ENCODE measurements at places on chromosomes 11 and 22.

DNA sequence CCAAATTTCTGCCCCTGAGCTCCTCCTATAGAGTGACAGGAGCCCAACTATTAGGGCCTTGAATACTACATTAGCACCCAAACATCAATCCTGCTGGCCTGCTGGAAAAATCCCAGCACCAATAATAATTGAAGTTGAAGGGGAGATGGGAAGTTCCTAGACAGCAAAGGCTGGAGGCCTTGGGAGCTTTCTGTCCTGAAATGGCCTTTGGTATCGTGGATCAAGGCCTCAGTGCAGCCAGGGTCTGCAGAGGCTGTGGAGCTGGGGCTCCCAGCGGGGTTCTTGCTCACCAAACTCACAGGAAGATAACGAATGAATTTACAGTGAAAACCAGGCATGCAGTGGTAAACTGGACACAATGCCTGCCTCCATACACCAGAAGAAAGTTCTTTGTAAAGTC, 9.2 kb upstream of the MICALL1 start:
- DNase-seq, result no peak

DNA sequence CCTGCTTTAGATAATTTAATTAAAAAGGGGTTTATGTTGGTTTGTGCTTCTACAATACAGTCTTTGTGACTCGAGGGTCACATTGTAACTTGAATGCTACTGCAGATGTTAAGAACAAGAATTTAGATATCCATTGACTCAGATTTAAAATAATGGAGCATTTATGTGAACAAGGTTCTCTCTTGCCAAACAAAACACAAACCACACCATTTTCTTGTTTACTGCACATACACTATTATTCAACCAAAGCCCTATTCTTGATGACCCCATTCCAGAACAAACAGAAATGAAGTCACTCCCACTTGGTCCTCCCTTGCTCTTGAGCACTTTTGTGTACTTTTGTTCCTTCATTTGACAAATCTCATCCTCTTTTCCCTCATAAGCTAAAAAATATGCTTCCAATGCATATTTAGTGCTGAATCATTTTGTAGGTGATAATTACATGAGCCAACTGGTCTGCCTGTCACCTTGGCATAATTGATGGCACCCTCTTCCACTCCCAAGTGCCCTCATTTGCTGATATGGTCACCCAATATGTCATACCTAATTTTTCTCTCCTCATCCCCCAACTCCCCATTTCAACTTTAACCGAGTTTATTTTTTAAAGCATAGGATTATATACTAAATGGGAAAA, 2.8 kb downstream of the C11orf71 start:
- DNase-seq, result no peak

- DNase-seq, result no peak
Observed at GRCh38 chr11:9760193-9760575, 96.3 kb downstream of the SWAP70 start.

GRCh38 chr11:83140691-83141455, 16.1 kb upstream of the PCF11 start:
- no peak for DNase-seq

GRCh38 chr22:30390974-30391691, 3.9 kb upstream of the RNF215 start:
- no peak for DNase-seq

DNA sequence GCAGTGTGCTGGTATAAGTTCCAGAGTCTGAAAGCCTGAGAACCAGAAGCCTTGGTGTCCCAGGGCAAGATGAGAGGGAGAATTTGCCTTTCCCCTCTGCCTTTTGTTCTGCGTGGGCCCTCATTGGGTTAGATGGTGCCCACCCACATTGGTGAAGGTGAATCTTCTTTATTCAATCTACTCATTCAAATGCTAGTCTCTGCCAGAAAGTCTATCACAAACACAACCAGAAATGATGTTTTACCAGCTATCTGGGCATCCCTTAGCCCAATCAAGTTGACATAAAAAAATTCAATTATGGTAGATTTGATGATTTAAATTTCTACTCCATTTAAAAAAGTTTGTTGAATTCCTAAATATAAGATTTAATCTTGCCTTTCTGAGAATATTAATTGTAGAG, 22.2 kb downstream of the CSTPP1 start:
- DNase-seq, result no peak

DNA sequence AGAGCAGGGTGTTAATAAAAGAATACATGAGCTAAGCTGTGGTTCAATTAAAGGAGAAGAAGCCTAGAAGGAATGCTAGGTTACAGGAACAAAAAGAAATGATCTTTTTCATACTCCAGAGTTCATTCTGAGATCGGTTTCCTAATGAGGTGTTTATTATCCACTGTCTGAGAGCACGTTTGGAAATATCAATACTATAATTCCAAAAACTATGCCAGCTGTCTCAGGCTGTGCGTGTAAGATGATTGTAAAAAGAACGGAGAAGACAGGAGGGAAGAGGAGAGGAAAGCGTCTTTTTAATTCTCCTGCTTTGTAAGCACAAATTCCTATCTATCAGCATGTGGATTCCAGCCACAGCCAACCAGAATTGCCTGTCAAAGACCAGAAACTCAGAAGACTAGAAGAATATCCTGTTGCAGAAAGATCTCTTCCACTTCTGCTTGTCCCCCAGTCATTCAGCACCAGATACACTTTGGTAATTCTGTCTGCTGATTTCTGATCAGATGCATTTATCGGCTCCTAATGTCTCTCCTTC, 25.7 kb downstream of the APOL5 start:
- DNase-seq, result no peak

DNA sequence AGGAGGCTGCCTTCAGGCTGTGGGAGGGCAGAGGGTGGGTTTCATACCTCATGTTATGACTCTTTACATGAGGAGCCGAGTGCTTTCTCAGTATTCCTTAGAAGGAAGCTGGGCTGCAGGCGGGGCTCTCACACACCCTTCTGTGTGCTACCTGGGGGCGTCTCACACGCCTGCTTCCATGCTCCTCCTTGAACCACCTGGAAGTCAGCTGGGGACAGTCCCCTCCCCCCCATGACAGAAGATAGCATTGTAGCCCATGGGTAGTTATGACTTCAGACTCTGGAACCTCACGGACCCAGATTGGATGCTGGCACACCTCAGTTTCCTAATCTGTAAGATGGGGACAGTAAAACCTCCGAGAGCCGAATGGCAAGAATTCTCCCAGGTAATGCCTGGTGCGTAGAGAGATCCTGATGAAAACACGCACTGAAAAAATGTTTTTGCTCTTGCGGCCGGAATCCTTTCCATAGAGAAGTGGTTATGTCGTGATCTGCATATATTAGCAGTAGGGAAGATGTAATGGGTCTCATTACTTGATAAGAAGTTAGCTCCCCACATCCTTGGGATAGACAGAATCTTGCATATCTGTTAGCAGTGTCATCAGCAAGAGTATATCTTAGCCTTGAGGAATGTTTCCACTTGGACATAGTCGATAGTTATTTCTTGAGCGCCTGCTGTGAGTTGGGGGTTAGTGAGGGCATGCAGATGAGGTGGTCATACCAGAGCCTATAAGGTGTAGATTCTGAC, 4.9 kb downstream of the DAGLA start:
- no peak for DNase-seq

DNA sequence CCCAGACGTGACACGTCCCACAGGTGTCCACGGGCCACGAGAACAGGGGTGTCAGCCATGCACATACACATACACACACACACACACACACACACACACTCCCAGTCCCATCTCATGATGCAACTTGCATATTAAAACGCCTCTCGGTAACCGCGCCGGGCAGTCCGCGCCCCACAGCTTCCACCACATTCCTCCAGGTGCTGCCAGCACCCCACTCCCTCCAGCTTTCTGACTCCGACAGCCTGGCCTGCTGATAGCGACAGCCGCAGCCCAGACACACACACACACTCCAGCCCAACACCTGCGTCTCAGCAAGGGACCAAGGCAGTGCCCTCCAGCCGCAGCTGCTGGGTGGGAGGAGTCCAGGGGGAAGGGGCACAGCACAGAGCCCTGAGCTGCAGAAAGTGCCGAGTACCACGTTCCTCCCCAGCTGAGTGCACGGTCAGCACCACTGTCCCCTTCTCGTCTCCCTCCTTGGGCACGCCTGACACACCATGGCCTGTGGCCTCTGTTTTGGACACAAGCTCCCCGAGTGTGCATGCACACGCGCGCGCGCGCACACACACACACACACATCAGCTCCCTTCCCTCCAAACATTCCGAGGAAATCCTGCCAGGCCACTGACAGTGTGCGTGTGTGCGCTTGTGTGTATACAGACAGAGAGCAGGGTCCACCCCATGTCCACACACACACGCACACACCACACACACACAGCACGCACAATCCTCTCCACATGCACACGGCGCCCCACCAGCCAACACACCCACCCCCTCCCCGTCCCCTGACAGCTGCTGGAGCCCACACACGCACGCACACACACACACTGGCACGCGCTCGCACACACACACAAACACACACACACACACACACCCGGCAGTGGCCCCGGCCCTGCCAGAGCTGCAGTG, 1.2 kb downstream of the ELFN2 start:
- no peak for DNase-seq

- DNase-seq, result no peak
Observed at GRCh38 chr11:128940156-128940555, 2.5 kb downstream of the TP53AIP1 start.

- DNase-seq, result no peak
Observed at GRCh38 chr22:17884893-17885292, 110.6 kb upstream of the BID start.

GRCh38 chr22:30486661-30487115, 14.9 kb upstream of the SEC14L3 start:
- DNase-seq, result no peak

- no peak for DNase-seq
Observed at GRCh38 chr22:33242078-33242477, 183.9 kb upstream of the SYN3 start.

DNA sequence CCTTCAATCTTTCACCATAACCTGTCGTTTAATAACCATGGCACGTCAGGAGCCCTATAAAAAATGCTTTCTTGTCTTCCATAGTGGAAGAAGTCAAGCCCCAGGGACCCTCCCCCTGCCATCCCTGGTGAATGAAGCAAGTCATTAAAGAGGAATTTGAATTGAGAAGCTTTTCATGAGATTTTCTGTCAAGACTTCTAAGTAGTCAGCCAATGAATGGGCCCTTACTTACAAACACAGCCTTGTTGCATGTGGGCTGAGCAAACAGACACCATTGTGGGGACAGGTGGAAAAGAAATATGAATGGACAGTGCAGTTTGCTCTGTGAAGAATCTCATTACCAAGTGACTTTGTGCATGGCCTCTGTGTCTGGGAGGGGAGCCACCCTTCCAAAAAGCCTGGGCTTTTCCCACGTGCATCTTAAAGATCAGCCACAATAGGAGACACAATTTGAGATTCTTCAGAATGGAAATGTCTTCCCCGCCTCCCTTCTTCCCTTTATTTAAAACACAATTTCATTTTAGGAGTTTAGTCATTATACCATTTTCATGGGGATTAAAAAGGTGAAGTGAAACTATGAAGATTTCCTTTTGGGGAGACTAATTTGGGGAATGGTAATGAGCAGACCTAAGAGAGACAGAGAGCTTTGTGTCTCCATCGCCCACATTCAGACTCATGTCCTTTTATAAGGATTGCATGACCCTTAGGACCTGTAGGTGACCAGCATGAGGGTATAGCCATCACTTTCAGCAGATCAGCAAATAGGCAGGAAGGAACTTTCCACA, 152.0 kb downstream of the LRRC4C start:
- no peak for DNase-seq

GRCh38 chr22:41264408-41264941, 21.5 kb downstream of the RANGAP1 start:
- DNase-seq, result no peak

GRCh38 chr11:9861860-9862725, 198.2 kb downstream of the SWAP70 start:
- peak; percentile 23 for DNase-seq

GRCh38 chr11:80241766-80242165, 800.9 kb upstream of the TENM4 start:
- no peak for DNase-seq

DNA sequence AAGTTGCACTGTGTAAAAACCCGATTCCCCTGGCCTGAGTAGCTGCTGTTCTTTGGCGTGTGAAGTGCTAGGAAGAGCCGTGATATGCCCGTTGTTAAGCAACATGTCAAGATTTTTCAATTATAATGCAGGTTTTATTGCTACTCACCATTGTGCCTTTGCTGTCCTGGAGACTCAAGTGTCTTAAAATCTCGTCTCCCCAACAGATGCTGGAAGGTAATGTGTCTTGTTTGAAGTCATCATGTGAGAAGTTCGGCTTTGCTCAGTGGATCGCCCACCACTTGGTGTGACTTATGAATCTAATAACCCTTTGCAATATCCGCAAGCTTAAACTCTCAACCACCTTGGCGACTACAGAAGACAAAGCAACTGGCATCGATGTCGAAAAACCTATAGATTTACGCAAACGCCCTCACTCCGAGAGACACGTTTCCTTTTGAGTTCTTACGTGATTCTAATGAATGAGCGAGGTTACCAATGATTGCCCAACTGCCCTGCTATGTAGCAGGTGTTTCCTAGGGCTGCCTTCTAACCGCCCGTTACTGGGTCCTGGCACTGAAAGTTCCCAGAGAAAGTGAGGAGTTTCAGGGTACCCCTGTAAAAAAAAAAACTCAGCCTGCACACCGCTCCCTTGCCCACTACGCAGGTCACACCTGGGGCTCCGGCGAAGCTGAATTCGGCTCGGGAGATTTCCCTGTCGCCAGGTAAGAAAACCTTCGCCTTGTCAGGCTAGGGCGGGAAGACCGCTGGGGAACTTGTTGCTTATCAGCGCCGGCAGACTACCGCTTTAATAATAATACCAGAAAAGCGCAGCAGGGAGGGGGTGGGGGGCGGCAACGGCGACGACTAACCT, 21.2 kb upstream of the BDNF start:
- DNase-seq, result no peak

- DNase-seq, result no peak
Observed at GRCh38 chr11:133922078-133922870, 34.5 kb downstream of the IGSF9B start.

DNA sequence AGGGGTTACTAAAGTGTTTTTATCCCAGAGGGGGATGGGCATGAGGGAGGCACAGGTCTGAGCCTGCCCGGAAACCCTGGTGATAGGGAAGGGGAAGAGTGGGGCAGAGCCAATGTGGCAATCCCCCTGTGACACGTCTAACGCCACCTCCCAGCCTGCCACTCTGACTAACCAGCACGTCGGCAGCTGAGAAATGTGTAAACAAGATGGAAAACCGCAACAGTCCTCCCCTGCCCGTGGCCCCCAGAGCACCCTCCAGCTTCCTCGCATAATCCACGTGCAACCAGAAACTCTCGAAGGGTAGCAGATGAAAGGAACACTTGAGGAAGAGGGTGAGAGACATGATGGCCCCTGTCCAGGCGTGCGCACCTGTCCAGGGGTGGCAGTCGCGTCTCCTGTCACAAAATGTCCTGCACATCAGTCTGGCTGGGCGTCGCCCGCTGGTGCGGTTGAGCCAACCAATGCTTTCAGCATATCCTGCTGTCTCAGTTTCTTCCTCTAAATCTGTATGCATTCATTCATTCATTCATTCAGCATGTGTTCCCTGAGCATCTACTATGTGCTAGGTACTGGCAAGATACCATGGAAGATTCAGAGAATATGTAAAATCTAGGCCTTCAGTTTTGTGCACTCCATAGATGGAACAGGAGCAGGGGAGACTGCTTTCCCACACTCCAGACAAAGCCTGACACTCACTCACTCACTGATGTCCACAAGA, 4.5 kb downstream of the TMPRSS4 start:
- no peak for DNase-seq

GRCh38 chr11:72468289-72468688, 34.0 kb upstream of the CLPB start:
- no peak for DNase-seq
